ENCODE measurements at places on chromosomes 4 and X.
A peak's percentile ranks its signal among the peaks of the same experiment; 100 is the strongest.

DNA sequence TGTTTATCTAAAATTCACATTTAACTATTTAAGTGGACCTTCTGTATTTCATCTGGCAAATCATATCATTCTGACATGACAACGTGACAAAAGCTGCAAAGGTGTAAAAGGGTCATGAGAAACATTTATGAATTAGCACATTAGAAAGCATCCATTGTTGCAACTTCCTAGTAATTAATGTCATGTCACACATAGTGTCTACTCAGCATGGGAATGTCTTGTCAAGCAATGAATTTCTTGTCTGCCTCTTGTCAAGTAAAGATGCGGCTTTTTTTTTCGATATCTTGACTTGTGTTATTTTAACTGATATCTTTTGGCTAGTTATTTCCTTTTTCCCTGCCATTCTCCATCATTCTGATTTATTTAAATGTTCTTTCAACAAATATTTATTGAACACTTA is 463.5 kb upstream of the CXorf51B start:
- DNase-seq, result no peak

DNA sequence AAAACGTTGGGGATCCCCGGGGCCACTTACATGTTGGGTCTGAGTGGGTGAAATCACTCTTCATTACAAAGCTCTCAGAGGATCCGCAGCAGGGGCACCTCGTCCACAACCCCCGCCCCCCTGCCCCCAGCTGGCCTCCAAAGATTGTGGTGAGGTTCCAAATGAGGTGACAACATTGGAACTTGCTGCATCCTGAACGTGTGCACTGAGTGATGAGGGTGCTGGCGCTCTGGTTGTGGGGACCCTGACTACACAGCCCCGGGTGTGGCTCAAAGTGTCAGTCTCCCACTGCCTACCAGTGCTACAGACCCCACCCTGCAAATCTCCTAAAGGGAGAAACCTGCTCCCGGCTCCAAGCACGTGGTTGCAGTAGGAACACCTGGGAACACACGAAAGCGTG is 111.9 kb downstream of the PHKA2 start:
- no peak for DNase-seq

DNA sequence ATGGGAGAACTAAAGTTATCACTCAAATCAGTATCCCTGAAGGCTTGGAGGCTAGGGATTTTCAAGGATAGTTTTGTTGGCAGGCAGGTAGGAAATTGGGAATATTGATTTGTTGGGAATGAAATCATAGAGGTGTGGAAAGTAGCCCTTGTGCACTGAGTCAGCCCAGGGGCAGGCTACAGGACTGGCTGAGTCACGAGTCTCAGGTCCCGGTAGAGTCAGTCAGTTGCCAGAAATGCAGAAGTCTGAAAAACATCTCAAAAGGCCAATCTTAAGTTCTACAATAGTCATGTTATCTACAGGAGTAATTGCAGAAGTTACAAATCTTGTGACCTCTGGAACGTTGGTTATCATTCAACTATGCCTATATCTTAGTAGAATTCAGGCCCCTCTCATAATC is 153.1 kb downstream of the GC start:
- DNase-seq, result no peak

DNA sequence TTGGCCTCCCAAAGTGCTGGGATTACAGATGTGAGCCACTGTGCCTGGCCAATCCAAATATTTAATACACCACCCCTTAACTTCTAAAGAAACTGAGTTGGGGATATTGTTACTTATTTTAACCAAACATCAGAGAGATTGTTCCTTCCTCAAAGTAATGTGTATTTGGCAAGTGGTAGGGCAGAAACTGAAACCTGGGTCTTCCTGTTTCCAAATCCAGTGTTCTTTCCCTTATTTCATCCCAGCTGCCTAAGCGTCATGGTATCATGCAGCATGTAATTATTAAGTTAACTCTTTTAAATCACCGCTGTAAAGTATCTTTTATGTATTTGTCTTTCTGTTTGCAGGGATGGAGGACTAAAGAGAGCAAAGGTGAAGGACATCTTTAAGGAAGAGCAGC is 68.4 kb downstream of the GPAT3 start:
- no peak for DNase-seq

- no peak for DNase-seq
Observed at GRCh38 chr4:139749338-139749737, 83.7 kb downstream of the MGST2 start.

DNA sequence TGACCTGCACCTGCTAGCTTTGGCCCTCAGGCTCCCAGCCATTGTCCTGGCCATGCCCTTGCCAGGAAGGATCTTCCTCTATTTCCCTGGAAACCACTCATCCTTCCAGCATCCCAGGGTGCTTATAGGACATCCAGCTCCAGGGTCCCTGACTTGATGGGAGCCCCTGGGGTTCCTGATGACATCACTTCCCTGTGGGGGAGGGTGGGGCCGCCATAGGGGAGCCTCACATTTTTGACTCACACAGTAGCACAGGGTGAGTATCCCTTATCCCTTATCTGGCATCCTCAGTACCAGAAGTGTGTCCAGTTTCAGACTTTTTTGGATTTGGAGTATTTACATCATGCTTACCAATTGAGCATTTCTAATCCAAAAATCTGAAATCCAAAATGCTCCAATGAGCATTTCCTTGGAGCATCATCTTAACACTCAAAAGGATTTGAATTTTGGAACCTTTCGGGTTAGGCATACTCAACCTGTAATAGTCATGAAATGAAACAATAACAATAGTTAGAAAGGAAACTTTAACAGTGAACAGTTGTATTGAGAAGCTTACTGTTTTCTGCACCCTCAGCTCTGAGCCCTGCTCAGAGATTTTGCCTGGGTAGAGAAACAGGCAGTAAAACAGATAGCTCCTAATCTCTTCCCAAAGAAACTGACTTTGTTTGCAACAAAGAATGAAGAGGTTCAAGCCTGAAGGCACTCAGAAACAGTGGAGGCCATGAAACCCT is 22.1 kb downstream of the TNIP2 start:
- DNase-seq, result no peak

- DNase-seq, result no peak
Observed at GRCh38 chr4:56650262-56651055, 30.6 kb downstream of the HOPX start.

- DNase-seq, result no peak
Observed at GRCh38 chrX:28854637-28855036, 267.4 kb downstream of the IL1RAPL1 start.

DNA sequence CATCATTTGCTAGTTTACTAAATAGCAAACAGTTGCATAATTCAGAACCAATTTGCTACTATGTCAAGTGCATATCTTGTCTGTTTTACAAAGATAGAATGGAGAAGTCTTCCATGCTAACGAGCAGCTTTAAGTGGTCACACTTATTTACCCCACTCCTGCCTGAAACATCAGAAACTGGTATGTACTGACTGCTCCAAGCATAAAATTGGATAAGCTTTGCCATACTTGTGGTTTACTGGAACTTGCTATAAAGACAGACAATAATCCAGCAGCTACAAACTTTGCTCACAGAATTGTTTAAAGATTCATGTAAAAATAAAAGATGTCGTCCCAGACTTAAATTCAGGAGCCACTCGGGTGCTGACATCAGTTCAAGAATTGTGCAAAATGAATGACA is 13.3 kb upstream of the CDKL2 start:
- DNase-seq, result peak; percentile 55

GRCh38 chrX:129115104-129115503 is 408.2 kb downstream of the SMARCA1 start:
- no peak for DNase-seq

DNA sequence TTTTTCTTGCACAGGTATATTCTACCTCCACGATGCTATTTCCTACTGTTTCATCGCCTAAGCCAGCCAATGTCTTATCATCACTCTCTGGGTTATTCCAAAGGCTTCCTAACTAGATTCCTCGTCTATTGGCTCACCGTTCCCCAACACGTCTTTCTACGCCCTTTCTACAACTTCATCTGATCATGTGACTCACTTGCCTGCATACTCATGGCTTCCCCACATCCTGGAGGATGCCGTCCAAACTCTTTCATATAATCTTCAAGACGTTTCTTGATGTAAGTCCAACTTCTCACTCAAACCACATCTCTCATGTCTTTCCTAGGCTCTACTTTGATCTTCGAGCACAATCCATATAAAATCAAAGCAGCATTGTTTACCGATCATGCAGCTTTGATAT is 322.0 kb upstream of the PPARGC1A start:
- DNase-seq, result peak; percentile 73

- DNase-seq, result no peak
Observed at GRCh38 chr4:159828687-159829086, 725.8 kb downstream of the RAPGEF2 start.

DNA sequence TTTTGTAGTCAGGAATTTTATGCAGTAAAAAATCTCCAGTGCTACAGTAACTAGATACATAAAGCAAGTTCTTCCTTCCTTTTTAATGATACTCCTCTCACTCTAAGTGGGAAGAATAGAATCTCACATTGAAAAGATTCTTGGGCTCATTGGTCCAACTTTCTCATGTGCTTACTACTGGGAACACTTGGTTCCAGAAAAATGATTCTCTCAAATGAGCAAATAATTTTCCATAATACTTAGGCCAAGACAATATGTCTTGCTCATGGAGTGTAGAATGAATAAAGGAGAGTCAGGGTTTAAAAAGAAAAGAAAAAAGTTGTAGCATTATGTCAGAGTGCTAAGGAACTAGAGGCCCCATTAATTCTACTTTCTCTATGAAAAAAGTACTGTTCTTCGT is 197.8 kb downstream of the RASL11B start:
- DNase-seq, result no peak

- DNase-seq, result peak; percentile 68
Observed at GRCh38 chr4:169745291-169745690, 12.5 kb downstream of the HPF1 start.

- DNase-seq, result peak; percentile 22
Observed at GRCh38 chr4:170008371-170008770, 17.8 kb downstream of the MFAP3L start.

Measured in AG10803 (cell line).